GM04504 (cell line): ENCODE measurements at places on chromosomes 16 and 17.
A peak's percentile ranks its signal among the peaks of the same experiment; 100 is the strongest.

GRCh38 chr16:84518804-84519341, 14.4 kb upstream of the MEAK7 start:
- no peak for DNase-seq

- no peak for DNase-seq
Observed at GRCh38 chr16:85301231-85301630, 189.0 kb upstream of the CIBAR2 start.

GRCh38 chr17:67837965-67838364, 12.7 kb downstream of the BPTF start:
- DNase-seq, result no peak

DNA sequence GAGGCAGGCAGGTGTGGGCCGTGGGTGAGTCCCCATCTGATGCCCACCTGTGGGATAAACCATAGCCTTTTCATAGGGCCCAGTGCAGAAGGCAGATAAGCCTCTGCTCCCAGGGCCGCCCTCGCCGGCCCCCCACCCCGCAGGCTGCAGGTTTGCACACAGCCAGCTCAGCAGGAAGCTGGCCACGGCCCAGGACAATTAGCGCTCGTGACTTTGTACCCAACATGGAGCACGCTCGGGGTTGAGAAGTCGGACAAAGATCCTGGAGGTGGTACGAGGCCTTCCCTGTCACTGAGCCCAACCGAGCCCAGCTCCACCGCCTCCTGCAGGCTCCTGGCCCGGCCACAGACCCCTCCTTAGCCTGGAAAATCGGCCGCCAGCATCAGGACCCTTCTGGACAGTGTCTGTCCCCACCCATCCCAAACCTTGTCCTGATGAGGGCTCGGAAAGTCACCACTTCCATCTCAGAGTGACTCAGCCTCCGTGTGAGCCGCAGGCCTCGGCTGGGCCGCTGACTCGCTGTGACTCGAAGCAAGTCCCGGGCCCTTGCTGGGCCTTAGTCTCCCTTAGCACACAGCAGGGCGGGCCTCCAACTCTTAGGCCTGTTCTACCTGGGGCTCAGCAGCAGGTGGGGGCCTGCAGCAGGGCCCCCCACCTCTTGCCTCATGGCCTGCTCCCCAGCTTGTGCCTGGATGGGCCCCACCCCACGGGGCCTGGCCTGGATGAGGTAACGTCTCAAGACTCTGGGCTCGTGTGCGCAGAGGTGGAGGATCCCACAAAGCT, 22.7 kb downstream of the FAM83G start:
- peak; percentile 53 for DNase-seq

DNA sequence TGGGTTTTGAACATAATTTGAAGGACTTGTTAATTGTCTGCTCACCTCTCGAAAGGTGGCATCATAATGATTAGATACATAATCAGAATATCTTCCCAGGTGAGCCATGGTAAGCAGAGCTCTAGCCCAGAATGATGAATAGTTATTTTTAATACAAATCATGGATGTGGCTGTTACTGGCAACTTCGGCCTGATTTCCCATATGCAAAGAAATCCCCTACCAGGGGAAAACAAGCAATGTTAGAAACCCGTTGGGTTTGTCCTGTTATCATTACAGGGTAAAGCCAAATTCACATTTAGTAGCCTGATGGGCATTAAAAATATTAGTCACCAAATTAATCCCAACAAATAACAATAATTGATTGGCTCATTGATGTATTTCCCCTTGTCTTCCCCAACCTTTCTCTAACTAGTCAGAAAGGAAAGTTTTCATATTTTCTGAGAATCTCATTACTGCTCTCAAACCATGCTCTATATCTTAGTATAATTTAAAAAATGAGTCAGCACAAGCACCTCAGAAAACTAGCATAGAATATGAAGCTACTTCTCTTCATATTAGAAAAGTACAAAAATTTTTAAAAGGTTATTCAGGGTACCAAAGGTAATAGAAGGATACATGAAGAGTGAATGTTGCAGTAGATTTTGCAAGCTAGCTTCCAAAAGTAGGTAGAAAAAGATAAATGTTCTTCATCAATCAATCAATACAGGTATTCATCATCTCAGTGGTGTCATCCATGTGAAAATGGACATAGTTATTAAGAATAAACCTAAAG, 5.0 kb downstream of the STAT5B start:
- no peak for DNase-seq

DNA sequence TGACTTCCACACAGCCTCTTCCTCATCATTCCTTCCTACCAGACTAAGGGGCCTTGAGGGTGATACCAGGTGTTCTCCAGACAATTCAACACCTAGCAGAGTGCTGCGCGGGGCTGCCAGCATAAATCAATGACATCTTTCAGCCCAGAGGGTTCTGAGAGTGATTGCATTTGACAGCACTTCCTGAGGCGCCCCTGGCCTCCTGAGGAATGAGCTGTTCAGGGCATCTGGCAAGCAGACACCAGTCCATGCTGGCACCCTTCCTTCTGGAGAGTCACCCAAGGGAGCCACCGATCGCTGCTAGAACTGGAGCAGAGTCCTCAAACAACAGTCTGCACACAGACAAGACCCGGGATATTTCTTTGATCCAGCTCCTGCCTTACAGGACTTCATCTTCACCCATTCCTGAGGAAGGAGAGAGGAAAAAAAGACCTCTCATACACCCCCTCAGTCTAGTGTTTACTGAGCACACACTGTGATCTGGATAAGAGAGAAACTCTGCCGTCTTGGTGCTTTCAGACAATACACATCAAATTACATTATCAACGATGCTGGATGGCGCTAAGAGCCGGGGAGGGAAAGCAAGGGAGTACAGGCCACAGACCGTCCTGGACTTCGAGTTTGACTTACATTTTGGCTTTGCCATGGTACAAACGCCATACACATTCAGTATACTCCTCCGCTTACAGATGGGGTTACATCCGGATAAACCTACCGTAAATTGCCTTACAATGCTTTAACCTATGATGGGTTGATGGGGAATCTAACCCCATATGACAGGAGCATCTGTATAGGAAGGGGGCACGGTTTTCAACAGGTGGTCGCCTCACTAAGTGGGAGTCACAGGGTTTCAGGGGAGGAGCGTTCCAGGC, 23.0 kb downstream of the NPTX1 start:
- DNase-seq, result no peak

GRCh38 chr17:63529711-63530556, 6.8 kb downstream of the KCNH6 start:
- DNase-seq, result no peak

- no peak for DNase-seq
Observed at GRCh38 chr16:1326391-1326790, 7.1 kb upstream of the BAIAP3 start.

DNA sequence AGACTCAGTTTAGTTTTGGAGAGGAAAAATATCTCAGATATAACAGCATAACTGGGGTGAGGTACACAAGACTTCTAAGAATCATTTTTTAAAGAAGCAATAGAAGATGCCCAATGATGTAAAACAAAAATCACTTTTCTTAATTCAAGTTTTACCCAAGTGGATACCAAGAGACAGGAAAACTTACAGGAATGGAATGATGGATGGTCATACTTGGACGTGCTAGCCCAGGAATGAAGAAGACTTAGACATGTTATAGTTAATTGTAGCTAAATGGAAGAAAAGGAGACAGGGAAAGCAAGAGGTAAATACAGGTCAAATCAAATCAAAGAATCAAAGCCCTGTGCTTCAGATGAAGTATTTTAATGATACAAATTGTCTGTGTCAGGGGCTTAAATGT, 312.7 kb upstream of the KCNJ16 start:
- no peak for DNase-seq

GRCh38 chr17:60158751-60159478, 9.1 kb downstream of the CA4 start:
- no peak for DNase-seq

- no peak for DNase-seq
Observed at GRCh38 chr16:17347624-17348023, 123.1 kb downstream of the XYLT1 start.

DNA sequence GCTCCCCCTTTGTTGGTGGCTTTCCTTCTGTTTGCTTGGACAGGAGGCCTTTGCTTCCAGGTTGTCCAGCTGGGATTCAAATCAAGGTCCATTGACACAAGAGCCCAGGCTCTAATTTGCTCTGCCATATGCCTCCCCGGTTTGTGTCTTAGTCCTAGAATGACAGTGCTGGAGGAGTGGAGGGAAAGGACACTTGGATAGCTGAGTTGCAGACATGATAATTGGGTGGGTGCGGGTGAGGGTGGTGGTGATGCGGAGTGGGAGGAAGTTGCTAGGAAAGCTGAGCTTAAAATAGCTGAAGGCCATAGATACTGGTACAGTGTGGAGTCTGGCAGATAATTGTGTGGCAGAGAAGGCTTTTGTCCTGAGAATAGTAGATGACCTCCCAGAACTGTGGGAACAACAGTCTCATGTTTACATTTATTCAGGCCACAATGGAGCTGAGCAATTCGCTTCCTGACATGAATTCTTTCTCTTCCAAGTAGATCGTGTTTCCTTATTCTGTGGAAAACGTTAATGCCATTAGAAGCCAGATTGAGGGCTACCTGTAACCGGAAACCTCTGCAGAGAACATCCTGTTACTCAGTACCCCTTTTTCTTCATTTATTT, 23.8 kb downstream of the SEC14L1 start:
- DNase-seq, result no peak

- DNase-seq, result no peak
Observed at GRCh38 chr16:85525420-85526184, 87.5 kb upstream of the GSE1 start.

DNA sequence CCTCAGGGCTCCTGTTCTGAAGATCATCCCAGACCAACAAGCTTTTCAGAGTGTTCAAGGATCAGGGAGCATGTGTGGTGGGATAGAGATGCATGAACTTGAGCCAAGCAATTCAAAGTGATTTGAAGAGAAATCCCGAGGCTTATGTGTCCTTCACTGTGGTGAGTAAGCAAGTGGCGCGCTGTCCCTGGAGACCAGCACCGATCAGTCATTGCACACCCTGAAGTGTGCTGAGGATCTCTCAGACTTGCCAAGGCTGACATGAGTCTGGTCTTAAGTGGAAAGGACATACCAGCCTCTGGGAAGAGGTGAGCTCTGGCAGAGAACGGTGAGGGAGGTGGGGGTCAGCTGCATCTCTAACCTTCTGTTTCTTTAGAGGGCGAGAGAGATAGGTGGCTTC, 43.8 kb upstream of the CDH13 start:
- DNase-seq, result no peak

GRCh38 chr17:42835732-42836131, 2.5 kb downstream of the PSME3 start:
- no peak for DNase-seq

- no peak for DNase-seq
Observed at GRCh38 chr17:39899215-39899614, 19.2 kb downstream of the GSDMB start.

- DNase-seq, result peak; percentile 50
Observed at GRCh38 chr17:32998887-32999228, 7.2 kb downstream of the SPACA3 start.

DNA sequence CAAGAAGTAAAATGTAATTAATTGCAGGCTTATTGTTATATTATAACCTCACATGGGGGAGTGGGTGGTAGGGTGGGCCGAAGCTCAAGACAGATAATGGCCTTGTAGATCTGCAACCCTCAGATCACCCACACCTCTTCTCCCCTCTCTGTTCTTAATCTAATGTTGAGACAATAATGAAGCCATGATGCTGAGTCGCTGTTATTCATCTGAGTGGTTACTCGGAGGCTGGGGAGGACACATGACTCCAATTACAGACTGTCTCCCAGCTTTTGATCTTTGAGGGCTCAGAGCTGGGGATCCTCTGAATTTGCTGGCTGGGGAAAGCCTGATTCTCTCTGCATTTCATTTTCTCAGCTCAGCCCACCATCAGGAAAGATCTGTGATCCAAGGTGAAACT, 275.3 kb downstream of the SHISA9 start:
- DNase-seq, result no peak

GRCh38 chr17:50194140-50194933, 7.1 kb downstream of the COL1A1 start:
- no peak for DNase-seq

- no peak for DNase-seq
Observed at GRCh38 chr17:81888988-81889595, 2.3 kb downstream of the ALYREF start.

DNA sequence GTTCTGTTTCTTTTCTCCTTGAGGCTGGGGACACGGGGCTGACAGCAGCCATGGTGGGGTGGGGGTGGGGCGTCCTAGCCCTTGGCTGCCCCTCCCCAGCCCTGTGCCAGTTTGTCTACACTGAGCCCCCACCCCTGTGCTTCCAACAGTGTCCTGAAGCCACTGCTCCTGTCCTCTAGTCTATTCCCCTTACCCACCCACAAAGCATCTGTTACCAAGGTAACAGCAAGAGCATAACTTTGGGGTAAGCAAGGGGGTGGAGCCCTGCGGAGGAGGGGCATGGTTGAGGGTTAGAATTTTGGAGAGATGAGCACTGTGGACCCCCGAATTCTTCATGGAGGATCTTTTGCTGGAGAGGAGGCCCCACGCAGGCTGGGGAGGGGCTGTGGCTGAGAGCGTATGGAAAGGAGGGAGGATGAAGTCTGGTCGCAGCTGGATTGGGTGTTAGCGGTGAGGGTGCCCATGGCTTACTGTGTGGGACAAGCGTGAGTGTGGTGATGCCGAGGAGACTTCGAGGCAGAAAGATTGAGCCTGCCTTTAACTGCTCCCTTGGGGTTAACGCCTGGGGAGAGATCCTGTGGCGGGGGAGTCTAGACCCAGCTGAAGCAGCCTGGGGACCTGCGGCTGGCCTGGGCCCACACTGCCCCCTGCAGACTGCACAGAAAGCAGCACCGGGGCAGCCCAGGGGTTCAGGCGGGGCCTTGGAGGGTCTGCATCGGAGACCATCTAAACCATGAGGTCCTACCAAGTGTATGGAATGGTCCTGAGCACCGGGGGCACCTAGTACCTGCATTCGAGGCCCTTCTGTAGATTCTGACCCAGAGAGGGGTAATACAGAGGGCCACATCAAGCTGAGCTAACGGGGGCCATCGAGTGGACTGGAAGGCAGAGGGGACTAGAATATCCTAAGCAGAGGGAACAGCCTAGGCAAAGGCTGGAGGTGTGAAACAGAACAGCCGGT, 6.1 kb upstream of the STAC2 start:
- DNase-seq, result no peak

DNA sequence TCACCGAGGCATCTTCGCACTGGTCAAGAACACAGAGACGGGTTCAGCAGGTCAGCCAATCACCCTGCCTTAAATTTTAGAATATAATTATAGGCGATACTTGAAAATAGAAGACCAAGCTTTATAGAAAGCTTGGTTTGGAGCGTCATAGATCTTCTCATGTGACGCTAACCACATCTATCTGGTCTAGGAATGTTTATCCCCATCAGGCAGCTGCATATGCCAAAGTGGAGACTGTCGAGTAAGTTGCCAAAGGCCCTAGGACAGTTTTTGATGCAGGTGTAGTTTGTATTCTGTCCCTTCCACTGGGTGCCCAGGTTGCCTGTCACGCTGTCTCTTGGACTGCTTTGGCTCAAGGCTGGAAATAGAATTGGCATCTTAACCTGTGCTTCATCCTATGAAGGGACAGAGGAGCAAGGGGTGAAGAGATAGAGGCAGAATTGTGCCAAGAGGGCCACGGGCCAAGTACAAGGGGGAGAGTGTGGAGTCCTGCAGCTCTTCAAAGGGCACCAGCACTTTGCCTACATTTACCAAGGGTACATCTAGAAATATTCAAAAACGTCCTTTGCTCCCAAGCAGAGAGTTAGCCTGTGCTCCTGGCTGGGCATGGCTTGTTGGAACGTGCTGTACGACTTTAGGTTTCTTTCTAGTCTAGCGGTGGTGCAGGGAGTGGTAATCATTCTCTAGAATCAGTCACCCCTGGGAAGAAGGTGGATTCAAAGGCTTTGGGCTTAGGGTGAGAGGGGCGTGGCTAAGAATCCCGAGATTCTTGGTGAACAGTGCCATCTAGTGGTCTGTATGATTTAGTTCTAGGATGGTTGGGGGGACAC, 5.3 kb upstream of the WIPI1 start:
- DNase-seq, result peak; percentile 49

GRCh38 chr16:66442502-66443268, 15.6 kb downstream of the BEAN1 start:
- DNase-seq, result no peak
